ENCODE measurements at places on chromosomes 12 and 14.

GRCh38 chr12:25054076-25054782, 105.3 kb upstream of the BCAT1 start:
- DNase-seq: no peak

DNA sequence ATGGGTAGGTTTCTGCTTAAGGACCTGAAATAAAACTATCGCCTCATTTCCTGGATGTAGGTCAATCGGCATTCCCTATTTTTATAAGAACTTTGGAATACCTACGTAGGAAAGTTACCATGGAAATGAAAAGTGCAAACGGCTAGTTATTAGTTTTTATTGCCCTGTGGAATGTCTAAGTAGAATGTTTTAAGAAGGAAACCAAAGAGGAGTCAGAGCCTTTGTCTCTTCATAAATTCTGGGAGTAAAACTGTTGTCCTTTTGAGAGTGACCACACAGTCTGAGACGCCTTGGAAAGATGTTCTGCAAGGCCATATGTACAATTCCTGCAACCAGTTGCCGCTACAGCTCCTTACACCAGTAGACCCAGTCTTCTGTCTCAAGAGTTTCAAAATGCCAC, 176.0 kb upstream of the SEL1L start:
- no peak for DNase-seq

DNA sequence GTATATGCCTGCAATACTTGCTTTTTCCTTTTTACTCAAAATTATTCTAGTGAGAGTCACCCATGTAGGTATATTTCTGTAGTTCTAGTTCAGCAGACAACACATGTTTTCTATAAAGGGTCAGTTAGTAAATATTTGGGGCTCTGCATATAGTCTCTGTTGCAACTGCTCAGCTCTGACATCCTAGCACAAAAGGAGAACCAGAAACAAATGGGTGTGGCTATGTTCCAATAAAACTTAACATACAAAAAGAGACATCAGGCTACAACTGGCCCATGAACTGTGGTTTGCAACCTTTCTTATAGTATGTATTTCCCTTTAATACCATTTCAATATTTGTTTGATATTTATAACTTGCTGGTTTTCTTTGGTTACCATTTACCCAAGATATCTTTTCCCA, 11.9 kb downstream of the NT5DC3 start:
- DNase-seq: no peak

GRCh38 chr12:111276146-111276545, 92.7 kb downstream of the PHETA1 start:
- DNase-seq: no peak

- no peak for DNase-seq
These were observed 264.1 kb downstream of the SEC23A start for GRCh38 chr14:38838979-38839323.

- DNase-seq: no peak
These were observed 266.8 kb upstream of the CLEC14A start for GRCh38 chr14:38522724-38523123.

- no peak for DNase-seq
These were observed 32.5 kb downstream of the BRMS1L start for GRCh38 chr14:35858521-35859209.

DNA sequence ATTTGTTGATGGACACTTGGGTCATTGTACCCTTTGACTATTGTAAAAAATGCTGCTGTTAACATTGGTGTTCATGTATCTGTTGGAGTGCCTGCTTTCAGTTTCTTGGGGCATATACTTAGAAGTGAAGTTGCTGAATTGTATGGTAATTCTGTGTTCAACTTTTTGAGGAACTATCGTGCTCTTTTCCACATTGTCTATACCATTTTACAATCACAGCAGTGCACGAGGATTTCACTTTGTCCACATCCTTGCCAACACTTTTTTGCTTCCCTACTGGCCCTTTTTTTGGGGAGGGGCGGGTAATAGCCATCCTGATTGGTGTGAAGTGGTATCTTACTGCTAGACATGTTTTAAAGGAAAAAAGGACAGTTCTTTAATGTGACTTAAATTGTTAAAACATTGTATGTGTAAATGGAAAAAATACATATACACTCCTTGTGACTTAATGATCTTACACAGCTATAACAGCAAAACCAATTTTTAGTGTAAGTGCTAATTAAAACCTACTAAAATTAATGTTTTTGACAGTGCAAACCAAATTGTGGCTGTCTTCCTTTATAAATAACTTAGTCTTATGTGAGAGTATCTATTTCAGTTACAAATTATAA, 52.7 kb downstream of the WNK1 start:
- DNase-seq: no peak

- no peak for DNase-seq
These were observed 19.0 kb upstream of the ANKRD9 start for GRCh38 chr14:102528431-102529170.

DNA sequence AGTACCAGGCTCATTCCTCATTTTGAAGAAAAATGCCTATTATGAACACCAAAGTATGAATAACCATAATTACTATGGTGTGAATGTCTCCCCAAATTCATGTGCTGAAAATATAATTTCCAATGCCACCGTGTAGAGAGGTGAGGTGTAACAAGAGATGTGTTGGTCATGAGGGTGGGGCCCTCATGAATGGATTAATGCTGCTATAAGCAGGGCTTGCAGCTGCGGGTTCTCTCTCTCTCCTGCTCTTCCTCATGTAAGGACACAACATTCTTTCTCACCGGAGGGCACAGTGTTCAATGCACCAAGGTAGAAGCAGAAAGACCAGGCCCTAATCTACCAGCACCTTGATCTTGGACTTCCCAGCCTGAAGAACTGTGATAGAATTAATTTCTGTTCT, 70.0 kb downstream of the TMTC1 start:
- no peak for DNase-seq

DNA sequence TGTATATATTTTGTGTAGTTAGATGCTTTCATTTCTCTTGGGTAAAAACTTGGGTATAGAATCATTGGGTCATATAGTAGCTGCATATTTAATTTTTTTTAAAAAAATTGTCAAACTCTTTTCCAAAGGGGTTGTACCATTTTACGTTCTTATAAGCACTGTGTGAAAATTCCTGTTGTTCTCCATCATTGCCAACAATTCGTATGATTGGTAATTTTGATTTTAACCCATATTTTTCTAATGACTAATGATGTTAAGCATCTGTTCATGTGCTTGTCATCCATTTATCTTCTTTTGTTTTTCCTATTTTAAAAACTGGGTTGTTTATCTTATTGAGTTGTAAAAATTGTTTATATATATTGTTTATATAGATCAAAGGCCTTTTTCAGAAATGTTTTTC, 77.4 kb downstream of the OTOGL start:
- DNase-seq: no peak

DNA sequence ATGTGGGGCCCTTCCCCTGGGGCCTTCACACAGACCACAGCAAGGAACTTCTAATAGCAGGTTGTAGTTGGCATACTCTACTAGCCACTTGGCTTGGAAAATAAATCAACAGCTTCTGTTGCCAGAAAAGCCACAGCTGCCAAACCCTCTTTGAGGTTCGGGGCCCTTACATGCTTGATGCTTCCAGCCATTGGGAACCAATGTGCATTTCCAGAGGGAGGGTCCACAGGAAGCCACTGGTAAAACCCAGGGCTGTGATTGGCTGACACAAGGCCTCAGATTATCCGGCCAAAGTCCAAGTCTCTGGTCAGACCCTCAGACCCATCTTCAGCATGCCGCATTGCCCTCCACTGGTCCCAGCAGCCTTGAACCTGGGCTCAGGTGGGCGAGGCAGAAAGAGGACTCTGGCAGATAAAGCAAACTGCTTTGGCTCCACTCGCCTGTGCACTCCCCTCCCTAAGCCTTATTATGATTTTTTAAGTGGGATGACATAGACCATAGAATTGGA, 214.4 kb downstream of the BCL11B start:
- DNase-seq: no peak

- DNase-seq: no peak
These were observed 272.8 kb upstream of the FAR2 start for GRCh38 chr12:28876196-28876798.

DNA sequence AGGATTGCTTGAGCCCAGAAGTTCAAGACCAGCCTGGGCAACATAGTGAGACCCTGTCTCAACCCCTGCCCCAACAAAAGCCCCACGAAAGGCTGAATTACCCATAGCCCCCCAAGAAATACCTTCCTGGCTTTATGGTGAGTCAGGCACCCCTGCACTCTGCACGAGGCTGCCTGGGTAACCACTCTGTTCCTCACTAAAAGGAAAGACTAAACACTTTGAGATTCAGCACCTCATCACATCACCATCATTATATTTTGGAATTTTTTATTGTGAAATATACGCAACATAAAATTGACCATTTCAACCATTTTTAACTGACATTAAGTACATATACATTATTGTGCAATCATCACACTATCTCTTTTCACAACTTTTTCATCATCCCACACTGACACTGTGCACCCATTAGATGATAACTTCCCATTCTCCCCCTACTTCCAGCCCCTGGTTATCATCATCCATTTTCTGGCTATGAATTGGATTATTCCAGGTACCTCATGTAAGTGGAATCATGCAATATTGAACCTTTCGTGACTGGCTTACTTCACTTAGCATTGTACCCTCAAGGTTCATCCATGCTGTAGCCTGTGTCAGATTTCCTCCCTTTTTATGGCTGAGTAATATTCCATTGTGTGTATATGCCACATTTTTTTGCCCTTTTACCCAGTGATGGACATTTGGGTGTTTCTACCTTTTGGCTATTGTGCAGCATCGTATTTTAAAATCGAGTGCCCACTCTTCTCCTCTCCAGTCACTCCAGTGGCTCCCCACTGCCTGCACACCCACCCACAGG, 51.5 kb downstream of the TSPAN9 start:
- no peak for DNase-seq

DNA sequence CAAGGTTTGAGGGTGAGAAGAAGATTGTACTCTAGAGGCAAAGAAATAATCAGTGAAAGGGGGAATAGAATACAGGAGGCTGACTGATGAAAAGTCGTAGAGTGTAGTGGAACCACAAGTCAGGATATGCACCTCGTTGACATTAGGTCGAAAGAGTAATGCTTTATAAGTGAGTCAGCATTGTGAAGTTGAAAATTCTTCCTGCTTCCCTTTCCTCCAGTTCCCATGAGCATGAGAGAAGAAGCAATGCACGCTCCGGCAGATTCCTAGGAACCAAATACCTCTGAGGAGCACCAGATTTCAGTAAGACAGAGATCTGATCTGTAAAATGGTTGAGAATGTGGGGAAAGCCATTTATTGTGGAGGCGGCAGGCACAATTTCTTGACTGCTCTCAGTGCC, 16.5 kb downstream of the CCER1 start:
- no peak for DNase-seq

GRCh38 chr12:113333877-113334785, 778 bp downstream of the SLC8B1 start:
- DNase-seq: no peak

DNA sequence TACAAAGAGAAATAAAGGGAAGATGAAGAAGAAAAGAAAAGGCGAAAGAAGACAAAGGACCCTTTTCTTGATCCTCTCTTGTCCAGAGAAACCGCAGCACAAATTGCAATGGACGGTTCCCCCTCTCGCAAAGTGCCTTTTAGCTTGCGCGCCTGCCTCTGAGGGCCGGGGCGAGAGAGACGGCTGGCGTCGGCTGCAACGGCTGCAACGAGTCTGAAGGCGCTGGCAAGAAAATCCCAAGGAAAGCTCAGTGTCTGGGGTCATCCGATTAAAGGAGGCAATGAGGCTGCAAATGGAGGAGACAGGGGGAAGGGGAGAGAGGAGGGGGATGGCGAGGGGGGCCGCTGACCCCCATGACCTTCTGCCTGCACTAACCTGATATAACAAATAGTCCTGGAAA, 671.5 kb downstream of the MED13L start:
- DNase-seq: no peak

GRCh38 chr12:43836475-43836989, 651 bp downstream of the TMEM117 start:
- DNase-seq: no peak

DNA sequence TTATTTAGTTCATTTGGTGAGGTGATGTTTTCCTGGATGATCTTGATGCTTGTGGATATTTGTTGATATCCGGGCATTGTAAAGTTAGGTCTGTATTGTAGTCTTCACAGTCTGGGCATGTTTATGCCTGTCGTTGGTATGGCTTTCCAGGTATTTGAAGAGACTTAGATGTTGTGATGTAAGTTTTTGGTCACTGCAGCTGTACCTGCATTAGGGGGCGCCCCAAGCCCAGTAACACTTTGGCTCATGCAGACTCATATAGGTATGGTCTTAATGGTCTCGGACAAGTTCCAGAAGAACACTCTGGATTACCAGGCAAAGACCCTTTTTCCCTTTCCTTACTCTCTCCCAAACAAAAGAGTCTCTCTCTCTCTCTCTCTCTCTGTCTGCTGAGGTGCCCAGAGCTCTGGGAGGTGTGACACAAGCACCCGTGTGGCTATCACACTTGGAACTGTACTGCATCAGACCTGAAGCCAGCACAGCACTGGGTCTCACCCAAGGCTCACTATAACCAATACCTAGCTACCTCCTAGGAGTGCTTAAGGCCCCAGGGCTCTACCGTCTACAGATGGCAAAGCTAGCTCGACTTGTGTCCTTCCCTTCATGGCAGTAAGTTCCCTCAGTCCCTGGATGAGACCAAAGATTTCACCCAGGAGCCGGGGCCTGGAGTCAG, 425.8 kb upstream of the ATXN7L3B start:
- DNase-seq: no peak

- DNase-seq: no peak
These were observed 5.5 kb downstream of the CSRNP2 start for GRCh38 chr12:51077930-51078329.

DNA sequence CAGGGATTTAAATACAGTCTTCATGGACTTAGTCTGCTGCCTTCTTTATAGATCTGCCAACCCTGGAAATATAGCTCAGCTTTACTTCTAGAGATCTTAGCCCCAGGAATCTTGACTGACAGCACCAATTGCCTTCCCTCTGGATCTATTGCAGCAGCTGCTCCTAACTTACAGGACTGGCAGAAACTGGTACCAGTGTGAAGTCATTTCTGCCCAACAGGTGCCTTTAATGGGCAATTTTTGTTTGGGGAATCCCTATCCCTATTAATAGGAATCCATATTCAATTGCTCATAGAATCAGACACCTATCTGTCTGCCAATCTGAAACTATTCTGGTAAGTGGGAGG, 27.2 kb downstream of the SPX start:
- DNase-seq: no peak

GRCh38 chr12:8630131-8630530, 17.5 kb upstream of the AICDA start:
- no peak for DNase-seq

DNA sequence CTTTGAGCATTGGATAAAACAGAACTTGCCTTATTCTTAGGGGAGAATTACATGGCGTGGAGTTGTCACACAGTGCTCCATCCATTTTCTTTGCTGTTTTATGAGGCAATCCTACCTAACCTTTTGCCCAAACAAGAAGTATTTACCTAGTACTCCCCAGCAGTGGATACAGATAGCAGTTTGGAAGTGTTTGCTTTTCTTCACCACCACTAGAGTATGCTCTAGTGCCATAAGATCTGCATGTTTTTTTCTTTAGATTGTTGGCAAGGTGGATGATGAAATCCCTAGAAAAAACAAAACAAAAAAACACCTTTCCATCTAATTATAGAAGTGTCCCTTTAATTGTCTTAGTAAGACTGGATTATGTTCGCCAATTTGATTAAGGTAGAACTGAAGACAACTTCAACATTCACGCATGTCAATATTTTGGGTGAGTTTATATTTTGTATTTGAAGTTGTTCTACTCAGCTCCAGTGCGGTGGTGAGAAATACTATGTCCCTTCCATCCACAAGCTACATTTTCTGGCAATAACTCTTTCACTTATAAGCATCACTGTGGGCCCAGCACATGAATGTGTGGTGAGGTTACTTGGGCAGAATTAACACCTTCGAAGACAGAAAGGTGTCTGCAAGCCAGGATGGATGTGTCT, 23.6 kb upstream of the TMEM260 start:
- peak; percentile 18 for DNase-seq

Measured in GM13976 (cell line).